ENCODE measurements at places on chromosomes 6 and 20.

- no peak for DNase-seq
Measured at GRCh38 chr6:80639181-80639629, 532.7 kb downstream of the BCKDHB start.

GRCh38 chr20:41185013-41185757 lies 47.8 kb downstream of the PLCG1 start:
- no peak for DNase-seq

DNA sequence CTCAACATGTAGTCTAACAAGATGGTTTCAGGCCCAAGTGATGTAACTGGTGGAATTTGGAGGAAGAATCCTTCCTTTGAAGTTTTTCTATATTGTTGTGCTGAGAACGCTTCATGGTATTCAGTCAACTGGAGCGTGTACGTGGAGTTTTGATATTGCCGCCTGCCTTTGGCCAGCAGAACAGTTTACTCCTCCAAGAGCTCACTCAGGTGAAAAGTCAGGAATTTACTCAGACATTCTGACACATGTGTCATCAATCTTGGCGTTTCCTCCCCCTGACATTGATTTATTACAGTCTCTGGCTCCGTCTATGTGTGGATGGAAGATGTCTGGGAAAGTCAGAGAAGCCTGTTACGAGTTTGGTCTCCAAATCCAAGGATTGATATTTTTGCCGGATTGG lies 19.0 kb upstream of the TGM2 start:
- DNase-seq = no peak

GRCh38 chr20:25533920-25534700 lies 51.2 kb downstream of the NINL start:
- DNase-seq = no peak

- no peak for DNase-seq
Measured at GRCh38 chr6:146595972-146596731, 2.6 kb upstream of the ADGB start.

DNA sequence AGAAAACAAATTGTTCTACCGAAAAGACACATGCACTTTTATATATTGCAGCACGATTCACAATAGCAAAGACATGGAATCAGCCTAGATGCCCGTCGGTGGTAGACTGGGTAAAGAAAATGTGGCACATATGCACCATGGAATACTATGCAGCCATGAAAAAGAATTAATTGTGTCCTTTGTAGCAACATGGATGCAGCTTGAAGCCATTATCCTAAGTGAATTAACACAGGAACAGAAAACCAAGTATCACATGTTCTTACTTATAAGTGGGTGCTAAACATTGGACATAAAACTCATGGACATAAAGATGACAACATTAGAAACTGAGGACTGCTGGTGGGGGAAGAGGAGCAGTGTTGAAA lies 32.4 kb downstream of the RALGAPB start:
- no peak for DNase-seq

GRCh38 chr6:100774681-100775080 lies 106.4 kb downstream of the ASCC3 start:
- DNase-seq = no peak

GRCh38 chr20:33163856-33164762 lies 3.9 kb upstream of the BPIFA2 start:
- DNase-seq = no peak

GRCh38 chr6:157036245-157036711 lies 259.1 kb downstream of the ARID1B start:
- no peak for DNase-seq

DNA sequence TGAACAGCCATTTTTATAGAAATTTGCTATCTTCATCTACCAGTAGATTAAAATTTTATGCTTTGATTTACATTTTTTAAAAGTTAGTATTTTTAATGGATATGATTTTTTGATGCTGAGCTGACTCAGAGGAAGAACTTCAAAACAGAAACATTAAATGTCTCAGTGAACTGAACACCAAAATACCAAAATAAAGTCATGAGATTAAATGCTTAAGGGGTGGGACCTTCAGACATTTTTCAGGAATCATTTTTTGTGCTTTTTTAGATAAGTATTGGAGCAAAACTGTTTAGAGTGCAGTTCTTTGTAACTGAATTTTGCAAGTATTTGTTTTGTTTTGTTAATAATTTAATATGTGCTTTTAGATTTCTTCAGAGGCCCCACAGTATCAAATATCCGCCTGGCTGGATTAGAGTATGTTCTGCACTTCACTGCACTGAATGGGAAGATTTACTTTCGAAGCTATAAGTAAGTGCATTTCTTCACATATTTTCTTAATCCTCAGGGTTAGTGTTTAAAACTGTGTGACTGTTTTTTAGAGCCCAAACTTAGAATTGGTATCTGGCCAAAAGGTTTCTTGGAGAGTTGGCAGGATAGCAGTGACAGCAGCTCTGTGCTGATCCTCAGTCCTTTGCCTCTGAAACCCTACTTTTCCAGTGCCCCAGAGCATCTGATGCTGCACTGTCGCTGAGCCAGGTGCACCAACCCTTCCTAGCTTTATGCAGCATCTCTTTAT lies 33.7 kb downstream of the RPF2 start:
- no peak for DNase-seq

DNA sequence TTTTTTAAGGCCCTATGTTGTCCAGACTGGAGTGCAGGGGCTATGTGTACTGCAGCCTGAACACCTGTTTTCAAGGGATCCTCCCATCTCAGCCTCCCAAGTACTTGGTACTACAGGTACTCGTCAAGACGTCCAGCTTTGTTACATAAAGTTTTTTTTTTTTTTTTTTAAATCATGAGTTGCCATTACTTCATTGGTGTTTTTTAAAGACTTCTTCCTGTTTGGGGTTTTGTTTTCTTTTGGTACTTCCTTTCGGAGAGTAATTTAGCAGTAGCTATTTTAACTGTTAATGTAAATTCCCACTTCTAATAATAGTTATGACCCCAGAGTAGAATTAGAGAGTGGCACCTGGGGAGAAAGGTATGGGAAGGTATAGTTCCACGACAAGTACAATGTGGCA lies 10.5 kb downstream of the ZNFX1 start:
- no peak for DNase-seq

DNA sequence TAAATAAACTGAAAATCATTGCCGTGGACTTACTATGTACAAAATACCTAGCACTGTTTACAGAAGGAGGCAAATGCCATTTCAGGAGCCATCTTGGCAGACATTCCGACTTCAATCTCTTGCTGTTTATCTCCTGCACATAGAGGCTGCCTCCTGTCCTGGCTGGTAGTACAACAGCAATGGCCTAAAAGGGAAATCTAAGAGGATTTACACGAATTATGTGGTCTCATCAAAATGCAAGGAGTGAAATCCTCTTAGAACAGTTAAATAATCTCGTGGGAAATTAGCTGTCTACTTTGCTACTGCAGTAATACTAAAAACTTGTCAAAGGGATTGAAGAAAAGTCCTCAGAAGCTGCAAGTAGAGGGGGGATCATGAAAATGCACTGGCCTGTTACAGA lies 82.2 kb upstream of the SLC2A12 start:
- no peak for DNase-seq

DNA sequence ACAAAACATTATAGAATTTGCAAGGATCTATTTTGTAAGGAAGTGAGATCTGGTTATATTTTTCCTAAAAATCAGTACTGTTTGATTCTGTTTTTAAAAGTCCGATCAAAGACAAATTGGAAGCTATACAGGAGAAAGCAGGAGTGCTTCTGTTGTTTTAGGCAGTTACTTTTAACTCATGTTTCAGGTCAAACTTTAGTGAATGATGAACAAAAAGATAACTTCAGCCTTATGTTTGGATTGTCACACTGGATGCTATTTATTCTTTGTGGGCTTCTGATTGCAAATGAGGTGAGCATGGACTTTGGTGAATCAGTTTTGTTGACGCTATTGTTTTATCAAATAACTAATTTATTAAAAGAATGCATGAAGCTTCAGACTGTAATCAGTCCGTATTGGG lies 228.7 kb upstream of the SLC35B3 start:
- no peak for DNase-seq

DNA sequence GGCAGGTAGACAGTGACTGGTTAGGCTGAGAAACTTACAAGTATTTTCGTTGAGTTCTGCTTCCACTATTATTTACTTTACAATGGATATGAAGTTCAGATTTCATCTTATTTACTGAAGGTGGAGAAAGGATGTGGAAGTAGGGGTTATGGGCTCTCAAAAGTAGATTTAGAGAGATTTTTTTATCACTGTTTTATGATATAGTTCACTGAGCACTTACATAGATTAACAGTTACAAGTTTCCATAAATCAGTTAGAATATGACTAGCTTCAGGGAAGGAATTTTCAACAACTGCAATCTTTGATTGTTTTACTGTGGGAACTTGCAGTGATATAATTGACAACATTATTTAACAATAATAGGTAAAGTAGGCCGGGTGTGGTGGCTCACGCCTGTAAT lies 7.2 kb upstream of the TRMT11 start:
- DNase-seq = no peak

- no peak for DNase-seq
Measured at GRCh38 chr6:151247490-151247889, 7.7 kb downstream of the AKAP12 start.

- no peak for DNase-seq
Measured at GRCh38 chr20:53149890-53150205, 177.7 kb downstream of the TSHZ2 start.

DNA sequence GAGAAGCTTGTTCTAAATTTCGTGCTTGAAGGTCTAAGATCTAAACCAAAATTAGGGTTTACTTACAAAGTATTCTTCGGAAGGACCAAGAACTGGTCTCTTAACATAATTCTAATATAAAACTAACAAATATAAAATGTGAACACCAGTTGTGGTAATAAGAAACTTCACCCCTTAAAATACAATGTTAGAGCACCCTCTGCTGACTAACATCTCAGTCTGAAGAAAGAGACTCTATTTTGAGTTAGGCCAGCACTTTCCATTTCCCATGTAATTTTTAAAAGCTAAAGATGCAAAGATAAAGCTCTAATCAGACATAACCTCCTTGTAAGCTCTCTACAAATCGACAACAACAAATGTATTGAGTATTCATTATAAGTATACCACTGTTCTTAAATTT lies 24.6 kb downstream of the ATG5 start:
- DNase-seq = no peak

DNA sequence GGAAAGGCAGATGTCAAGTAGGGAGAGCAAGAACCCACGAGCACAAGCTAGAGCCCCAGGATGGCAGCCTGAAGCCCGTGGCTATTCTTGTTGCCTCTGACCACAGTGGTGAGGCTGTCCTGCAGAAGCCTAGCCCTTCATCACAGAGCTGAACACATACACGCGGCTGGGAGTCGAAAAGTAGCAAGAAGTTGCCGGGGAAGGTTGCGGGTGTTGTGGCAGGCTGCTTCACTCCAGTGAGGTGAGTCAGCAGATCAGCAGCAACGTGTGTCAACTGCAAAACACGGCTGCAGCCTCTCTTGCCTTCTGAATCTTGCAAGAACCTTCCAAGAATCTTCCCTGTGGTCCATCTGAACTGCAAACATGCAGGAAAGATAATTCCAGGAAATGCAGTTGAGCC lies 10.6 kb upstream of the STX16 start:
- no peak for DNase-seq

- no peak for DNase-seq
Measured at GRCh38 chr6:156021746-156022396, 566.2 kb upstream of the NOX3 start.

DNA sequence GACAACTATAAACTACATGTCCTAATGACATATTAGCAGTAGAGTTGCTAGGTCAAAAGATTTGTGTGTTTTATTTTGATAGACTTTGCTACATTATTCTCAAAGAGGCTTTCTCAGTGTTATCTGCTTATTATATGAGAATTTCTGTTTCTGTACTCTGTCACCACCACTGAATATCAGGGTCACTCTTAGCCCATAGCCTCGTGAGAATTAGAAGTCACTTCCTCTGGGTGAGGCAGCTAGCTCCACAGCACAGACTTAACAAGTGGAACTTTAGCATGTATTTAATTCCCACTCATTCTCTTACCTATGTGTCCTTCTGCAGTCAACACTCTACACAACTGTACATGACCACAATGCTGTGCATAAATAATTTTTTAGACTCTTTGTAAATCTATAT lies 6.7 kb downstream of the PHACTR2 start:
- no peak for DNase-seq

DNA sequence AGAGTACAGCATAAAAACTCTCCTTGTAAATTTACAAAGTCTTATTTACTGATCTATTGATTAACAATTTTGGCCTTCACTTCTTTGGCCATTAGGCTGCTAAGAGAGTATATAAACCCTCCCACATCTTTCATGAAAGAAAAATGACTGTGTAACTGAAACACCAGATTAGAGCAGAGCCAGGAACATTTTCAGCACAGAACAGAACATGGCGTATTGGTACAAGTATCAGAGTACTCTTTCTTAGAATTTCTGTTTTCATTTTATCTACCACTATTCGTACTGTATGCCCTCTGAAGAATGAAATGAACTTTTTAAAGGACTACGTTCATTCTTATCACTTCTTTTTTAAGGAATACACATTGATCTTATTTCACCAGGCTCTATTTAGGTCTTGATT lies 550.2 kb downstream of the ADGRB3 start:
- DNase-seq = no peak

GRCh38 chr6:142518126-142518525 lies 216.3 kb downstream of the ADGRG6 start:
- DNase-seq = no peak

DNA sequence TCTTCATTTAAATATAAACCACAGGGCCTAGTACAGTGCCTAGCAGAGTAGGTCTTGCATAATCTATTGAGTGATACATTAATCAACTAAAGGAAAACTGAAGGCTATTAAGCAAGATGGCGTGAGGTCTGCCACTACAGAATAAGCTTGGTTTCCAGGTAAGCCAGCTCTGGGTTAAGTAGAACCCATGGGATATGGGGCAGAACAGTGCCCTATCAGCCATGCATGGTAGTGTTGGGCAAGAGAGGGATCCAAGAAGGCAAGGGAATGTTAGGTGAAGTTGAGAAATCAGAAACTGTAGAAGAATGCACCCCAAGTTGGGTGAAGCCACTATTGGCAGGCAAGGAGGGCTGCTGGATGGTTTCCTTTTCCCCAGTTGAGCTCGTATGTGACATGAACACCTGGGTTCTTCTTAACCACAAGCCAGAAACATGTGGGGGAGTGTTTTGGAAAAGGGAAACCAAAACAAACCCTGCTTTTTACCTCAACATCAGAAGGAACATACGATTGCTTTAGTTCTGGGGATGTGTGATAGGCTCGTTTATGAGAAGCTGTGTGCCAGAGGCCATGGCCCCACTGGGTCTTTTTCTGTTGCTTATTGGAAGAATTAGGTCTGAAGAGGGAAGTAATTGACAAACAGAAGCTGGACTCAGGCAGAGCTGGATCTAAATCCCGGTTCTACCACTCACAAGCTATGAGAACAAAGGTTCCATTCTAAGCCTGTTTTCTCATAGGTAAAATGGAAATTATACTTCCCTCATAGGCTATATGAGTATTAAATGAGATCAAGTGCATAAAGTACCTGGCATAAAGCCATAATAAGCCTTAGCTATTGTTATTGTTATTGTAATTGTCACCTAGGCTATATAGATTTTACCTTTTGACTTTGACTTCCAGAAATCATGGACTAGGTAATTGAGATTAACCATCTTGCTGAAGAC lies 33.5 kb downstream of the NEDD9 start:
- no peak for DNase-seq

GRCh38 chr6:137552809-137553208 lies 58.6 kb upstream of the OLIG3 start:
- no peak for DNase-seq
